ENCODE measurements at places on chromosomes 7 and 10. TPM values are rescaled to one million over a fixed set of nuclear protein-coding genes. Genes with fewer than 3 reads are reported as not detected.

GRCh38 chr10:89929282-89930026 is 228.1 kb downstream of the KIF20B start:
- no peak for DNase-seq

- peak; percentile 75 for DNase-seq
Measured at GRCh38 chr7:46534664-46535588, 613.9 kb upstream of the IGFBP3 start.

DNA sequence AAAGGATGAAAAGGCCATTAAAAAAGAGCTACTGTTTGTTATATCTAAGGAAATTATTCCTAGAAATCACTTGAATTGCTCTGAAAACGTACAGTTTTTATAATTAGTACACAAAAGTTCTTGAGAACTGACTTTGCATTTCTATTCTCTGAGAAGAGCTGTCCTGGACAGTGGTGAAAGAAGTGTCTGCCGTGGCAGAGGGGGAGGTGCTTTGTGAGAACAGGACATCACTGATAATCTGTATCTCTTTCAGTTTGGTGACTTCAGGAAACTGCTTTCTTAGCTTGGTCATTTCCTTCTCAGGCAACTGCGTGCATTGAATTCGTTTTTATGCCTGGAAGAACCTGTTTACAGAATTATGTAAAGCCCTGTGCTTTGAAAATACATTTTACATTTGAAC is 52.1 kb downstream of the POLL start:
- no peak for DNase-seq

DNA sequence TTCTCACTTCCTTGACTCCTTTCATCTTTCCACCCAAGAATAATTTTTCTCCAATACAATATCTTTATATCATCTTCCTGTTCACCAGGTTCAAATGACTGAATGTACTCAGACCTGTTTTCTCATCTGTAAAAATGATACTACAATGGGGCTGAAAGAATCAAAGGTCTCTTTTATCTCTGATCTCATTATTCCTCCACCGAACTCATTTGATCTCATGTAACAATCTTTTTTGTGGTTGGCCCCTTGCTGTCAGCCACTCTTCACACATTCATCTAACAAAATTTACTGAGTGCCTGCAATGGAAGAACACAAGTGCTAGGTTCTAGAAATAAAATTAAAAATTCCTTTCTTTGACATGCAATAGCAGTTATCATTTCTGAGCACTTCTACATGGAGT is 65.0 kb downstream of the GRM8 start:
- DNase-seq, result no peak

DNA sequence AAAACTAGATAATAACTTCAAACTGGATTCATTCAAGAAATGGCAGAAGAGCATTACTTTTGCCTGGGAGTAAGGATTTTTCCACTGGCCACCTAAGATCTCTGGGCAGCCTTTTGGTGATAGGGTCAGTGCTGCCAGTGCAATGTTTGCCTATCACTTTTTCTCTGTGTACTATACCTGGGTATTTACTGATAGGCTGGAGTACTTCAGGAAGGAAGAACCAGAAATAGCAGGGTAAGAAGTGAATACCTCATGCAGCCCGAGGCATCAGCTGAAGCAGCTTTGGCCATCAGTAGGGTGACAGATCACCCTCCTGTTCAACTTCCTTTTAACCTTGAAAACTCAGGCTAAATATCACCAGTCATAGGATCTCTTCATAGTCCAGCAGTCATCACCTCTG is 5.5 kb upstream of the PAPSS2 start:
- no peak for DNase-seq

DNA sequence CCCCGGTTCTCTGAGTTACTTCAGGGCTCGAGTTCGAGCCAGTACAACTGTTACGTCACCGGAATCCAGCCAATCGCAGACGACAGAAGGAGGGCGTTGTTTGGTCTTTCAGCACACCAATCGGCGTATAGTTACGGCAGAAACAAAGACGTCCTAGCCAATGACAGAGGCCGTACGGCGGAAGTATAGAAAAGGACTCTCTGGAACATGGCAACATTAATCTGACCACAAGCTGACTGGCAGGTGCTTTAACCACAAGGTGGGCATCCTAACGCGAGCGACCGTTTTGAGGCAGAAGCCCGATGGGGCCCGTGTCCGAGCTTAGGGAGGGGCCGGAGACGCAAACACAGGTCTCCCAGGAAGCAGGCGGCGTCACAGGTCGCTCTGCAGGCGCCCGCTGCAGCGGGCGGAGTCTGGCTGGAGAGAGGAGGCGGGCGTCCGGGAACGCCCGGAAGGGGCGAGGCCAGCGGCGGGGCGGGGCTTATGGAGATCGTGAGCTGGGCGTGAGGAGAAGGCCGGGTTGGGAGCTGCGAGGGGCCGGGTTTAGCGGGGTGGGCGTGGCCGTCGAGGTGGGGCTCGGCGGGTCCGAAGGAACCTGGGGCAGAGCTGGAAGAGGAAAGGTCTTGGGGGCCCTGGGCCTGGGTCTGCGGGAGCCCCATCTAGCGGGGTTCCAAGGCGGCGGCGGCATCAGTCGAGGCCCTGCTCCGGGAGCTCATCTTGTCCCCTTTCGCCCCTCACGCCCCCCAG is at the start of gene MOSPD3:
Gene MOSPD3 (plus strand): TSS at position 558 of the 747 bp plus-strand sequence. CDS start 252 bp downstream, outside the sequence.
- peak; percentile 100 for DNase-seq

GRCh38 chr10:24944512-24945255 is 7.7 kb downstream of the PRTFDC1 start:
- peak; percentile 93 for DNase-seq

DNA sequence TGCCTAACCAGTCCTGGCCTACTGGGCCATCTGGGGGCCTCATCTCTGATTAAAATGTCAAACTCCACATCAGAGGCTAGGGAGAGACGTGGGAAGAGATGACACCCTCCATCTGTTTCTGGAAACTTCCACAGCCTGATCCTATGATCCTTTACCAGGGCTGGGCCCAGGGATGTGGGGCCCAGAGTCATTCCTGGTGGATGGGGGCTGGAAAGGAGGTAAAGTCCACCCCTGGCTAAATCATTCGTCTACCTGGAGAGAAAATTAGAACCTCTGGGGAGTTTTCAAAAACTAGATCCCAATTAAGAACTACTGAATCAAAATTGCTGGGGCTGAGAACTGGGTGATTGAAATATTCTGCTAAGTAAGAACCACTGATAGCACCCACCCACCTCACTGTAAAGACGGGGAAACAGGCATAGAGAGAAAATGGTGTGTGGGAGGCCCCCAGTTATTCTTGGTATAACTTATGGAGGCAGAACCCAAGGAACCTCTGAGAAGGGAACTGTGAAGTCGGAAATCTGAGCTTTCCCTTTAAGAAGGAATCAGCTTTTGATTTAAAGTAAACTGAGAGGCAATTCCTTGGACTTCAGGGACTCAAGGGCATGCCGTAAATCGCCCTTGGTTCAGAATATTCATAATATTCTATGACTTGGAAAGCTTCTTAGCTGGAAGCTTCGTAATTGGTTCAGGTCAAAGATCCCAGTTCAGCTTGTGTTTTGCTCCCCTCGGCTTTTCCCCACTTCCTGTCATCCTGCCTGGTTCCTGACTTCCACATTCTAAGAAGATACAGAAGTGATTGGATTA is 53.1 kb downstream of the PRKAG2 start:
- peak; percentile 39 for DNase-seq

- no peak for DNase-seq
Measured at GRCh38 chr10:30828164-30828563, 198.6 kb upstream of the LYZL2 start.

DNA sequence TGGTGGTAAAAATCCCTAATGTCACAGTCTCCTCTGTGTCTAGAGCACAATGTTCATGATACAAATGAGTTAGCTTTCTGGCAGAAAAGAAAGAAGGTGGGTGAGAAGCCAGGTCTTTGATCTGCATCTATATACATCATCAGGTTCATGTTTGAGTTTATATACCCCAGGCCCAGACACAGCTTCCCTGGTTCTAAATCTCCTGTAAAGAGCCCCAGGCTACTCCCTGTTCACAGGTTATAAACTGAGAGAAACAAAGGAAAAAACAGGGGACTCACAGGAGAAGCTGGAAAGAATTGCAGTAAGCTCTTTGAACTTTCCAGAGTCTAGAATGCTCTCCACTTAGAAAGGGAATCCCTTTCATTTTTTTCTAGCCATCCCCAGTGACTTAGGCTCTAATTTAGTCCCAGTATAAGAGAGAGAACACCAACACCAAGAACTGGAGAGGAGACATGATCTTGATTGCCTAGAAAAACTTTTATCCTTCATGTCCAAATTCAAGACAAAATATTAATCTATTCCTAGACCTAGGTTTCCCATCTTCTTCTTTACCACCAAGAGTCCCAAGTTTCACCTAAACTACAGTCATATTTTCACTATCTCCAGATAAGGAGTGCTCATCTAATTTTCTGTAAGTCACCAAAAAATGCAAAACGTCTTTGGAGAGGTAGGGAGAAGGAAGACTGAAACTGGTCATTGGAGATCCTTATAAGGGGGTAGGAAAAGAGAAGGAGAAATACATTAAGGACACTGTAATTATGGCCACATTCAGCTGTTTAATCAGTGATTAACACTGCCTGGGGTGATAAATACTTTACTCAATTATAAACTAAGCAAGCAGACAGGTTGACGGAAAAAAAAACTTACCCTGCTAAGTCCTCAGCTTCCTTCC is 469 bp downstream of the MSS51 start:
- DNase-seq, result no peak

DNA sequence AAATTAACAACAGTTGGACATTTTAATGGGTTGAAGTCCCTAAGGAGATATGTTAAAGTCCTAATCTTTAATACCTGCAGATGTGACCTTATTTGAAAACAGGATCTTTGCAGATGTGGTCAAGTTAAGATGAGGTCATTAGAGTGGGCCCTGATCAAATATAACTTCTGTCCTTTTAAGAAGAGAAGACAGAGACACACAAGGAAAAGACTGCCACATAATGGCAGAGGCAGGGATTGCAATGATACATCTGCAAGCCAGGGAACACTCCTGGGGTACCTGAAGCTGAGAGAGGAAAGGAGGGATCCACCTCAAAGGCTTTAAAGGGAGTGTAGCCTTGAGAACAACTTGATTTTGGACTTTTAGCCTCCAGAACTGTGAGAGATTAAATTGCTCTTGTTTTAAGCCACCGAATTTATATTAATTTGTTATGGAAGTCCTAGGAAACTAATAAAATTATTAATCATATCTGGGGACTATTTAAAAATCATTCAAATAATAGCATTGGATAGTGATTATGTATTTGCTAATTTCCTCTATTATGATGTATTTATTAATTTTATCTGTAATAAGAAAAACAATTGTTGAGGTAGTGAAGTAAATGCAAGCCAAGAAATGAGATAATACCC is 700.0 kb upstream of the PCDH15 start:
- no peak for DNase-seq

DNA sequence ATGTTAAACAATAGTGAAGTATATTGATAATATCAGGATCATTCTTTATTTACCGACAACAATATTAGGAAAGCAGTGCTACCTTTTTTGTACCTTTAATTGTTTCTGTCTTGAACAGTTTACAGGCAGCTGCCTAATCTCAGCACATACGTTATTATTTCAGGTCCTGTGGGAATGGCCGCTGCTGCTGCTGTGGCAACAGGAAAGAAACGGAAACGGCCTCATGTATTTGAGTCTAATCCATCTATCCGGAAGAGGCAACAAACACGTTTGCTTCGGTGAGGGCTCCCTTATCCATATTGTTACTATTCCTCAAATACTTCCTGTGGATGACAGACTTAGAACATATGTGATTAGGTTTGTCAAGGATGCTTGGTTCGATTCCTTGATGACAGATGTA is 59.7 kb downstream of the NRF1 start:
- DNase-seq, result no peak

GRCh38 chr7:82932516-82932915 is 230.2 kb downstream of the PCLO start:
- no peak for DNase-seq

DNA sequence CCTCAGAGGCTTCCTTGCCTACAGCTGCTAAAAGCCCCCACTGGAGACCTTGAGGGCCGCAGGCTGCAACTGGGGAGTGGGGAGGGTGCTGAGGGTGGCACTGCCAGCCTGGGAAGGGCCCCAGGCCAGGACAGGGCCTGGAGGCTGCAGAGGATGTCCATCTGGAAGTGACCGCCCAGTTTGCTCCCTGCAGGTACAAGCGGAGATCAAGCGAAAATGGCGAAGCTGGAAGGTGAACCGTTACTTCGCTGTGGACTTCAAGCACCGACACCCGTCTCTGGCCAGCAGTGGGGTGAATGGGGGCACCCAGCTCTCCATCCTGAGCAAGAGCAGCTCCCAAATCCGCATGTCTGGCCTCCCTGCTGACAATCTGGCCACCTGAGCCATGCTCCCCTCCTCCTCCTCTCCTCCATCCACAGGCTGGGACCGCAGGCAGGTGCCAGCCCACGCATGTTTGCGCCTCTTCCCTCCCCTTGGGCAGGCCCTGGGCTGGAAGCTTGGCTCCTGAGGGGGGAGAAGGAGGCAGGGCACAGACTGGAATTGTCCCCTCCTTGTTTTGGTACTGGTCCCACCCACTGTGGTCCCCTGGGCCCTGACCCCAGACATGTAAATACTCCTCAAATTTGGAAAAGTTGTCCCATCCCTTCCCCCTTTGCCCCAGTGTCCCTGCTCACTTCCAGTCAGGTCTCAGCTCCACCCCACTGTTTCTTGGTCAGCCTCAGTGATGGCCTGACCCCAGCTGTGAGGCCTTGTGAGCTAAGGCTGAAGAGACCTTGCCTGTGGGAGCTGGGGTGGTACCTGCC is 54.4 kb downstream of the ADCYAP1R1 start:
- DNase-seq, result no peak

DNA sequence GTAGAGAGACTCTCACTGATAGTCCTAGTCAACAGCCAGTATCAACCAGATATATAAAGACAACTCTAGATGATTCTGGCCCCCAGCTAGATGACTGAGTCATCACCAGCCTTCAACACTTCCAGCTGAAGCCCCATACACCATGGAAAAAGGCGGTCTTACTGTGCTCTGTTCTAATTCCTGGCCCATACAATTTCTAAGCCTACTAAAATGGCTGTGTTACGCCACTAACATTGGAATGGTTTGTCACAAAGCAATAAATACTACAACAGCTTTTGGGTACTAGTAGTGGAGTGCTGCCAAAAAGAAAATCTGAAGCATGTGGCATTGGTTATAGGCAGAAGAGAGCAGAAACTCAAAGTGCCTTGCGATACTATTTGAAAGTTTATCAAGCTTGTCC is 13.0 kb upstream of the TES start:
- no peak for DNase-seq

DNA sequence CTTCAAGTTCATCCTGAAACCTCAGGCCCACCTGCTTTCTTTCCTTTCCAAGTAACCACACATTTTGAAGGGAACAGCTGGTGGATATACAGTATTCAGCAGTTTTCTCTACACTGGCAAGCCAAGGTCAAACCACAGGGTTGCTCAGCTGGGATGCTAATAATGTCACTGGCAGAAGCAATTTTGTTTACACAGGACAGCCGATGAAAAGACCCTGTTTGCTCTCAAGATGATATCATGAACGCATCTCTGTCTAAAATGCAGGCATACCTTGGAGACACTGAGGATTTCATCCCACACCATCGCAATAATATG is 186.2 kb downstream of the USP6NL start:
- DNase-seq, result no peak

- DNase-seq, result no peak
Measured at GRCh38 chr10:47367646-47368045, 16.4 kb downstream of the ZNF488 start.

GRCh38 chr7:70314221-70314620 is 715.9 kb downstream of the AUTS2 start:
- no peak for DNase-seq

Gene NODAL
- 4.6 TPM for total RNA-seq

Gene C10orf53
- total RNA-seq, result 1.2 TPM

Gene LRRN3
- 4.3 TPM for total RNA-seq

Gene UFSP1
- total RNA-seq, result 3.1 TPM

Gene CELF2
- 10.1 TPM for total RNA-seq

Gene CYP3A5
- total RNA-seq, result 25.8 TPM

Gene LIPF
- 5.5 TPM for total RNA-seq

Gene MOGAT3
- total RNA-seq, result 3.9 TPM

Gene GRID2IP
- total RNA-seq, result 0.96 TPM

Gene ENTPD1
- total RNA-seq, result 141 TPM
